ENCODE measurements at places on chromosomes 6 and 20. TPM values are rescaled to one million over a fixed set of nuclear protein-coding genes. Genes with fewer than 3 reads are reported as not detected.

- peaks cover 40% of the 10 kb centered on the region for H3K36me3 ChIP-seq
- no peak overlapping the region for H3K4me3 ChIP-seq
- DNase-seq: no peak
- H3K4me1 ChIP-seq: peaks cover 22% of the 10 kb centered on the region
- H3K27me3 ChIP-seq: no peaks in the 10 kb centered on the region
- no peak overlapping the region for H3K27ac ChIP-seq
These were observed 44.5 kb downstream of the ATG5 start for GRCh38 chr6:106281088-106281487.

Gene CCN6
- total RNA-seq: not detected

- no peaks in the 10 kb centered on the region for H3K27me3 ChIP-seq
- H3K4me3 ChIP-seq: no peak overlapping the region
- no peaks in the 10 kb centered on the region for H3K36me3 ChIP-seq
- DNase-seq: no peak
- H3K4me1 ChIP-seq: no peaks in the 10 kb centered on the region
These were observed 43.2 kb downstream of the PFDN4 start for GRCh38 chr20:54251096-54251495.

- DNase-seq: no peak
- peaks cover 21% of the 10 kb centered on the region for H3K27me3 ChIP-seq
- no peaks in the 10 kb centered on the region for H3K36me3 ChIP-seq
- no peak overlapping the region for H3K4me3 ChIP-seq
These were observed 112.0 kb upstream of the PDE10A start for GRCh38 chr6:165774903-165775601.

Gene PTPRT
- not detected for total RNA-seq

Gene SLC39A7
- total RNA-seq: 45.6 TPM

DNA sequence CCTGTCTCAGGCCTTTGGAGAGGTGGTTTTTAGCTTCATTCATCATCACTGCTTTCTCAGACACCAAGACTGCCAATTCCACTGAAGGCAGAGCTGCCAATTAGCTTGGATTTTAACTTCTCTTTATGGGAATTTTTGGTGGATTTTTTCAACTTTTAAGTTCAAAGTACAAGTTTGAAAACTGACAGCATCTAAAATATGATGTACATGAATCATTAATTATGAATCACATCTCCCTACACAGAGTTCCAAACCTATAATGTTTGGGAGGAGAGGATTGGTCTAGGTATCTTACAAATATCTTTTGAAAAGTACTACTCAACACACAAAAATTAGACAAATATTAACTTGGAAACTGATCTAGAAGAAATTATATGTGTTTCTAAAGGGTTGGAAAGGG lies 25.5 kb downstream of the CNKSR3 start:
- DNase-seq: no peak
- H3K36me3 ChIP-seq: no peaks in the 10 kb centered on the region
- H3K4me3 ChIP-seq: no peak overlapping the region
- H3K4me1 ChIP-seq: no peaks in the 10 kb centered on the region
- H3K27ac ChIP-seq: no peak overlapping the region

Gene BANF2
- not detected for total RNA-seq

- no peak for DNase-seq
- H3K36me3 ChIP-seq: no peaks in the 10 kb centered on the region
- H3K4me3 ChIP-seq: no peak overlapping the region
- no peaks in the 10 kb centered on the region for H3K4me1 ChIP-seq
These were observed 46.2 kb upstream of the BCLAF1 start for GRCh38 chr6:136335736-136336363.

Gene AURKA
- total RNA-seq: 92.7 TPM

GRCh38 chr6:149129371-149130077 lies 188.0 kb upstream of the TAB2 start:
- peaks cover 61% of the 10 kb centered on the region for H3K4me1 ChIP-seq
- peak; percentile 20 for DNase-seq
- H3K36me3 ChIP-seq: peaks cover 53% of the 10 kb centered on the region

Gene MAS1
- total RNA-seq: not detected

Gene CRIP3
- not detected for total RNA-seq

DNA sequence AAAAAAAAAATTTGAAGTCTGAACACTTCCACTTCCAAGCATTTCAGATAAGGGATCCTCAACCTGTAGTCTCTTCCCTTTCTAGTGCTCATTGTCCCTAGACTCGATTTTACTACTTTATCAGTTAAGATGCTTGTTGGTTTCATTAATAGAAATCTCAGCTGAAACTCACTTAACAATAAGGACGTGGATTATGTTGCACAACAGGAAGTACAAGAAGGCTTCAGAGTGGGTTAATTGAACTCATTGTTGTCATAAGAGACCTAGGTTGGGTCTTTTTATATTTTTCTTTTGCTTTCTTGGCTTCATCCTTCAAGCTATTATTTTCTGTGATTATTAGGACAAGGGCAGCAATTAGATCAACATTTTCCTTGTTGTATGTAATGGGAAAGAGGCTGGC lies 175.2 kb downstream of the CDKAL1 start:
- H3K36me3 ChIP-seq: peaks cover 4% of the 10 kb centered on the region
- no peak for DNase-seq
- peaks cover 30% of the 10 kb centered on the region for H3K4me1 ChIP-seq
- H3K4me3 ChIP-seq: no peak overlapping the region

Gene FAM83C
- total RNA-seq: not detected

- peak overlapping the region; percentile 96 for H3K27ac ChIP-seq
- H3K4me1 ChIP-seq: peaks cover 46% of the 10 kb centered on the region
- H3K27me3 ChIP-seq: no peaks in the 10 kb centered on the region
- H3K36me3 ChIP-seq: peaks cover 49% of the 10 kb centered on the region
- H3K4me3 ChIP-seq: peak overlapping the region; percentile 88
- peak; percentile 97 for DNase-seq
These were observed 704 bp upstream of the ZNF217 start for GRCh38 chr20:53594068-53595017.

Gene MAP3K7
- 27.8 TPM for total RNA-seq

GRCh38 chr20:54195483-54196472 lies 12.1 kb upstream of the PFDN4 start:
- H3K4me3 ChIP-seq: no peak overlapping the region
- no peaks in the 10 kb centered on the region for H3K36me3 ChIP-seq
- H3K27ac ChIP-seq: no peak overlapping the region
- no peaks in the 10 kb centered on the region for H3K4me1 ChIP-seq
- H3K27me3 ChIP-seq: peaks cover 14% of the 10 kb centered on the region
- no peak for DNase-seq

DNA sequence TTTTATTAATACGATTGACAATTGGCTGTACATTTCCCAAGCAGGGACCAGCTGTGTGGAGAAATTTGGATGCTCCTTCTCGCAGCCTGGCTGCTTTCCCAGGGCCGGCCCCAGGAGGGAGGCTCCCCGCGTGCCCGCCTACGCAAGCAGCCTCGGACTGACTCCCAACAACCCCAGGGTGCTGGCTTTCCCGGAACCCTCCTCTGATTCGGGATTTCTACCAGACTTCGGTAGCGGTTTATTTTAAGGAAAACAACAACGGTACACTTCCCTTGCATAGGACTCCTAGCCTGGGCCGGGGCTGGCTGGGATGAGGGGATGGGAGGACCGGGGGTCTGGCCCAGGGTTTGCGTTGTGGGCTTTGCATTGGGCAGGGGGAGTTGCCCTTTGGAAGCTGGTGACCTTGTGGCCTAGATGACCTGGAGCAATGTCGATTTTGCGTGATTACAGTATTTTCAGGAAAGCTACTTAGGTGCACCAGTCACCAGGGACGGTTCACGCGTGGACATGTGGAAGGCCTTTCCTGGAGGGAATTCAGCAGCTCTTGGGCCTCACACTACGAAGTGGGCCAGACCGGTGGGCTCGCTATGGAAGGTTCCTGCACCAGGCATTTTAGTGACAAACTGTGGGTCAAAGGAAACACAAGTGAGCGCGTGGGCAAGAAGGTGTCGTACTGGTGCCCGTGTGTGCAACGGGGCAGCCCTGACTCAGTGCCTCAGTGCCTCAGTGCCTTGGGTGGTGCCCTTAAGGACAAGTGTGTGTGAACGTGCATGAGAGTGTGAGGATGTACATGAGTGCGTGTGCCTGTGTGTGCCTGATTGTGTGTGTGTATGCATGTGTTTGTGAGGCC lies 20.7 kb upstream of the PHACTR3 start:
- H3K36me3 ChIP-seq: no peaks in the 10 kb centered on the region
- DNase-seq: no peak
- no peak overlapping the region for H3K4me3 ChIP-seq
- H3K27me3 ChIP-seq: peaks cover 18% of the 10 kb centered on the region

GRCh38 chr6:166775180-166775922 lies 148.3 kb upstream of the RPS6KA2 start:
- H3K27me3 ChIP-seq: peaks cover 8% of the 10 kb centered on the region
- H3K27ac ChIP-seq: no peak overlapping the region
- no peak overlapping the region for H3K4me3 ChIP-seq

Gene SLC22A2
- total RNA-seq: not detected

Gene SYCP2
- 6.5 TPM for total RNA-seq

Gene SLC17A1
- total RNA-seq: not detected

Gene SMOC2
- not detected for total RNA-seq

DNA sequence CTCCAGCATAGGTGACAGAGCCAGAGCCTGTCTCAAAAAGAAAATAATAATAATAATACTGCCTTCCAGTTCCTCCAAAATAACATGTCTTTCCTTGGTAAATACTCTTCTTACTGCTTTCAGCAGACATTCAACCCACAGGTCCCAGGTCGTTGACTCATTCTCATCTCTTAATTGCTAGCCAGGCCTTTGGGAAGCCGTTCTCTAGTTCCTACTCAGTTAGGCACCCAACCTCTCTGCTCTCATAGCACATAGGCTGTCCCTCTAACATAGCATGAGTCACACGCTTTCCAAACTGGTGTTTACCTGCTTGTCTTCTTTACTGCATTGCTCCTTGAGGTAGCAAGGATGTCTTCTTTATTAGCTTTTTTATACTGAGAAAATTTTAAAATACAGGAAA lies 98.8 kb downstream of the LAMA2 start:
- DNase-seq: no peak
- H3K4me3 ChIP-seq: no peak overlapping the region
- no peak overlapping the region for H3K27ac ChIP-seq
- no peaks in the 10 kb centered on the region for H3K27me3 ChIP-seq

GRCh38 chr6:25008707-25009392 lies 73.1 kb upstream of the RIPOR2 start:
- peak overlapping the region; percentile 85 for H3K27ac ChIP-seq
- H3K4me3 ChIP-seq: peak overlapping the region; percentile 56
- H3K27me3 ChIP-seq: no peaks in the 10 kb centered on the region
- peaks cover 44% of the 10 kb centered on the region for H3K36me3 ChIP-seq

- H3K4me1 ChIP-seq: peaks cover 9% of the 10 kb centered on the region
- H3K4me3 ChIP-seq: no peak overlapping the region
- DNase-seq: no peak
- peaks cover 12% of the 10 kb centered on the region for H3K27me3 ChIP-seq
- H3K27ac ChIP-seq: no peak overlapping the region
- no peaks in the 10 kb centered on the region for H3K36me3 ChIP-seq
These were observed 1197.7 kb upstream of the CITED2 start for GRCh38 chr6:140572129-140572528.

Gene CFB
- 0.58 TPM for total RNA-seq

Gene PLEKHG1
- 1.8 TPM for total RNA-seq

Gene PRPH2
- total RNA-seq: not detected

DNA sequence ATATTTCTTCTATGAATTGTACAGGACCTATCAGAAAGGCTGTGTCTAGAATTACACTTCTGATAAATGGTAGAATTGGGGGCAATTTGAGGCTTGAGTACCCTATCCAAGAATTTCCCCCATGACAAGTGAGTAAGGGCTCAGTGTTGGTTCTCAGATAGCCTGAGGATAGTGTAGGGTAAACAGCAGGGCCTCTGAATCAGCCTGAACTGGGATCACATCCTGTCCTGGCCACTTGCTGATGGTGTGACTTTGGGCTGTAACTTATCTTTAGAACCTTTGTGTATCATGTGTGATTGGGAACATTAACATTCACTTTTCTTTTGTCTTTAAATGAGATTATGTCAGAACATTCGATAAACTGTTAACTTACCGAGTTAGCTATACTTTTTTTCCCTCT lies 151.0 kb downstream of the CLIC5 start:
- no peak for DNase-seq
- H3K27me3 ChIP-seq: peaks cover 20% of the 10 kb centered on the region
- no peaks in the 10 kb centered on the region for H3K4me1 ChIP-seq
- no peaks in the 10 kb centered on the region for H3K36me3 ChIP-seq
- H3K27ac ChIP-seq: no peak overlapping the region

GRCh38 chr6:6057442-6058053 lies 50.8 kb upstream of the NRN1 start:
- H3K36me3 ChIP-seq: no peaks in the 10 kb centered on the region
- H3K27ac ChIP-seq: no peak overlapping the region
- H3K27me3 ChIP-seq: peaks cover 20% of the 10 kb centered on the region
- peak; percentile 31 for DNase-seq

- H3K4me3 ChIP-seq: no peak overlapping the region
These were observed 7.3 kb downstream of the TFB1M start for GRCh38 chr6:155306958-155307357.

GRCh38 chr6:107936162-107936909 lies 21.7 kb downstream of the SEC63 start:
- H3K4me3 ChIP-seq: no peak overlapping the region
- no peaks in the 10 kb centered on the region for H3K27me3 ChIP-seq
- H3K36me3 ChIP-seq: peaks cover 46% of the 10 kb centered on the region
- no peak overlapping the region for H3K27ac ChIP-seq

- no peak overlapping the region for H3K27ac ChIP-seq
- no peak overlapping the region for H3K4me3 ChIP-seq
- H3K4me1 ChIP-seq: peaks cover 12% of the 10 kb centered on the region
- peaks cover 3% of the 10 kb centered on the region for H3K27me3 ChIP-seq
- DNase-seq: no peak
These were observed 293.0 kb downstream of the ADGB start for GRCh38 chr6:146891615-146892265.

Gene SYCP2L
- 0.13 TPM for total RNA-seq

All from activated CD8-positive, alpha-beta T cell treated with anti-CD3 and anti-CD28 coated beads, Interleukin-2, amount 10 ng/mL, durations not matched to agents 7 days and 5 days (primary cell).